ENCODE measurements at places on chromosomes 3 and 15. TPM values are rescaled to one million over a fixed set of nuclear protein-coding genes. Genes with fewer than 3 reads are reported as not detected.

DNA sequence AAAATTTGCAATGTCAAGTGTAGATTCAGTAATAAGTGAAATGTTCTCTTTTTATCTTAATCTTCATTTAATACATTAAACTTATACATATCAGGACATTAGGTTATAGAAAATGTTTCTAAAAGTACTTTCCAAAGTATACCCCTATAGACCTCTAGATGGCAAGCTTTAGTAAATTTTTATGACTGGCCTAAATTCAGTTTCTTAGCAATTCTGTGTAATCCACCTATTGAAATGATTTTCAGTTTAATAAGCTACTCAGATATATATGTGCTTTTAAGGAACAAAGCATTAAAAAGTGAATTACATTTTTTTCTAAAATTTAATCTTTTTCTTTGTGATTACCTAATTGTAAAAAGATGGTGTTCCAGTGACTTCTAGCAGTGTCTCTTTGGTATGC, 342.2 kb downstream of the GBE1 start:
- no peak for DNase-seq

- no peak for DNase-seq
Observed at GRCh38 chr3:150469031-150469930, 61.2 kb downstream of the TSC22D2 start.

The GOLGA8S gene
- 0.07 TPM for total RNA-seq

The FETUB gene
- not detected for total RNA-seq

The GOLGA8T gene
- 0.26 TPM for total RNA-seq

Data from T-helper 17 cell (primary cell).